ENCODE measurements at places on chromosomes 7 and 10.

GRCh38 chr7:141444961-141445360 is 106.2 kb upstream of the AGK start:
- no peak for DNase-seq

- no peak for DNase-seq
Observed at GRCh38 chr10:118800920-118801319, 46.1 kb upstream of the CACUL1 start.

DNA sequence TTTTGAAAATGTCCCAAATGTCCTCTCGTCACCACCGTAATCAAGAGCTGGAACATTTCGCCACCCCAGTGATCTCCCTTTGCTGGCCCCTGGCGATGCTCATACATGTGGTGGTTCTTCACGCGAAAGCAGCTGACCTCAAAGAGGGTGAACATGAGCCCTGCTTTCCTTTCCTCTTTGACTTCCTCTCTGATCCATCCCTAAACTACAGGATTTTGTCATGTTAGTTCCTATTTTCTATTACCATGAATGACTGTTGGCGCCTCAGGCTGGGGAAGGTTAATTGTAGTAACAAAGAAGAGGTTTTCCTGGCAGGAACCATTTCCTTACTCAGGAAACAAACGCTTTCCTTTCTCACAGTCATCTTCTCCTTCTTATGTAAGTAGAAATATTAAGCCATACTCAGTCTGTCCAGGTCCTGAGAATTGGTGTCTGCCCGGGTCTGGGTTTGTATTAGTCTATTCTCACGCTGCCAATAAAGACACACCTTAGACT is 114.5 kb downstream of the INSYN2A start:
- DNase-seq: no peak

DNA sequence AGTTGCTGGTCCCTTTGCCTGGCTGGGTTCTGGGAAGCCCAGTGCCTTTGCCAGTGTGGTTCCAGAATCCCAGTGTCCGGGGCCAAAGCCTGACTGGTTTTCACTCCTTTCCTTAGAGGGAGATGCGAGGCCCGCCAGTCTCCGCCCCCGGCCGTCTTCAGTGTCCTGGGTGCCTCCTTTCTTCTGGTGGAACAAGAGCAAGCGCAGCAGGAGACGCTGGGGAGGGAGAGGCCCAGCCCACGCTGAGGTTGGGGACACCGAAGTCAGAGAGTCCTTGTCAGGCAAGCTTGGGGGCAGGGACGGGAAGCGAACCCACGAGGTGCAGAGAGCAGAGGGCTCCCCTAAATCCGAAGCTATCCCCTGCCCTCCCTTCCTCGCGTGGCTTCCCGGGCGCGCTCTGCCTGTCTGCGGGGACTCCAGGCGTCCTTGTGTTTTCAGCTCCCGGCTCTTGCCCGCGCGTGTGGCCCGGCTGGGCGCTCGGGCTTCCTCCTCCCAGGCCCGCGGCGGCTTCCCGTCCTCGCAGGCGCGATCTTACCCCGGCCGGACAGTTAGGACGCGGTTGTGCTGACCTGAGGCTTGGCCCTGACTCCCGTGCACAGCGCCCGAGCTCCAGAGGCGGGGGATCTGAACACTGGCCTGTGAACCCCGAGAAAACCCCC is 60.6 kb upstream of the UBE3C start:
- peak; percentile 52 for DNase-seq

GRCh38 chr10:62582804-62583208 is 208.6 kb downstream of the ZNF365 start:
- no peak for DNase-seq

All from ELF-1 (cell line).